ENCODE measurements at places on chromosomes 4 and X. TPM values are rescaled to one million over a fixed set of nuclear protein-coding genes. Genes with fewer than 3 reads are reported as not detected.

- peak; percentile 55 for DNase-seq
Observed at GRCh38 chr4:170007113-170007512, 19.1 kb downstream of the MFAP3L start.

CT45A1 gene
- not detected for total RNA-seq

DNA sequence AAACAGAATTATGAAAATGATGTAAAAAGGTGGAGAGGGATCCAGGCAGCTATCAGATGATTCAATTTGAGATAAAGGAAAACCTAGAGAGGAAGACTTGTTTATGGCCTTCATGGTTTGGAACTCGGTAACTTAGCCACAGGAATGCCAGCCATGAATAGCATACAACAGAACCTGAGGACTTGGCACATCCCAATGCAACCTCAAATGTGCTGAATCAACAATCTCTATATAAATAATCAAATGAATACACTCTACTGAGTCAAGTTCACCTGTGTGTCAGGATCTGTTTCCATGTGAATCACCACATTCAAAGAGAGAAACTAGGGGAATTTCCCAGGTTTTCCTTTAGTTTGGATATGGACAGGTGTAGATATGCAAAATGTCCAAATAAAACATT lies 86.9 kb downstream of the MBNL3 start:
- peak; percentile 55 for DNase-seq

DNA sequence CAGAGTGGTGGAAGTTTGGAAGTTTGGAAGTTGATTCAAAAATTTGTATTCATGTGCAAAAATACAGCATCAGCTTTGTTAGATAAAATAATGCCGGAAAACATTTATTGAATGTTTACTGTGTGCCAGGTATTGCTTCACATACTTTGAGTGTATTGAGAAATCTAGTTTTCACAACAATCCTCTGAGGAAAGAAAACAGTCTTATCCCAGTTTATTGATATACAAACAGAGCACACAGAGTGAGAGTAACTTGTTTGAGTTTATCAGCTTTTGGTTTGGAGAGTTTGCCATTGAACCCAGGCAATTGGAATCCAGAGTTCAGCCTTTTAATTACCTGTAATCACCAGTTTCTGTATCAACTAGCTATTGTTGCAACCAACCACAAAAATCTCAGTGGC lies 127.2 kb upstream of the RPS6KA3 start:
- DNase-seq, result no peak

Measured in astrocyte (in vitro differentiated cells and primary cell).